ENCODE measurements at places on chromosomes 12 and 14.

DNA sequence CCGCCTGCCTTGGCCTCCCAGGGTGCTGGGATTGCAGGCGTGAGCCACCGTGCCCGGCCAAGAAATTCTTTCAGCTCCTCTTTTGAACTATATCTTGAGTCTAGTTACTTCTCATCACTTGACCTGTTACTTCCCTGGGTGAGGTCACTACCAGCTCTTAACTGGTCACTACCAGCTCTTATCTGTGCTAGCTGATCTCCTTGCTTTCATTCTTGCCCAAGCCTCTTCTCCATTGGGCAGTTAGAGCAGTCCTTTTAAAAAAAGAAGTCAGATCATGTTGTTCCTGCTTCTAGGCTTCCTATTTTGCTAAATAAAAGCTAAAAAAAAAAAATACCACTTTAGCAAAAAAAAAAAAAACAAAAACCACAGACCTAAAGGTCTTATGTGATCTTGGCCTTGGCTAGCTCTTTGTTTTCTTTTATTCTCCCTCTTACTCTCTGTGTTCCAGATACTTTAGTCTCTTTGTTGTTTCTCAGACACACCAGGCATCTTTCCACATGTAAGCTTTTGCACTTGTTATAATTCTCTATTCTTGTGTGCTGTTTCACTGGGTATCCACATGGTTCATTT lies 63.5 kb downstream of the RAD51B start:
- DNase-seq = no peak

DNA sequence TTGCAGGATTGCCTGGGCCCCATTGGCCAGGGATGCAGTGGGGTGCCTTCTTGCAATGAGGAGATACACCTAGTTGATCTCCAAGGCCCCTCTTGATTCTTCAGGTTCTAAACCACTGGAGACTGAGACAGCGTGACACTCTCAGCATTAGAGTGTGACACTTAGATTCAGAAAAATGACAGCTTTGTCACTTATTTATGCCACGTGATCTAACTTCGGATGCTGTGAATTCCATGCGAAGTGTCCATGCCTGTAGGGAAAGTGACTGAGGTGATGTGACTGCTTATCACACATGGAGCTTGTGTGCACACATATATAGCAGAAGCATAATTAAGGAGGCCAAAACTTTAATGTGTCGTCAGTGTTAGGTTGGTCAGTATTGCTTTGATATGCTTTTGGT lies 30.4 kb downstream of the FBXW8 start:
- DNase-seq = no peak

GRCh38 chr14:85442996-85443395 lies 86.9 kb upstream of the FLRT2 start:
- no peak for DNase-seq

- no peak for DNase-seq
Observed at GRCh38 chr12:20436316-20436715, 68.0 kb downstream of the PDE3A start.

GRCh38 chr14:69696633-69697557 lies 70.0 kb upstream of the SRSF5 start:
- no peak for DNase-seq

- no peak for DNase-seq
Observed at GRCh38 chr12:108815875-108816594, 41.3 kb downstream of the SSH1 start.

DNA sequence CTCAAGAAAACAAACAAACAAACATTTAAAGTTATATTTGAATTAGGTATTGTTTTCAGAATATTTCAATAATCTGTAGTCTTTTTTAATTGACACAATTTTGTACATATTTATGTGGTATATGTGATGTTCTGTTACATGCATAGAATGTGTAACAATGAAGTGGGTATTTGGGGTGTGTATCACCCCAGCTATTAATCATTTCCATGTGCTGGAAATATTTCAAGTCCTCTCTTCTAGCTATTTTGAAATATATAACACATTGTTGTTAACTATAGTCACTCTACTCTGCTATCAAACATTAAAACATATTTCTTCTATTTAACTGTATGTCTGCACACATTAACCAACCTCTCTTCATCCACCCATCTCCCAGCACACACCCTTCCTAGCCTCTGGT lies 32.0 kb upstream of the SIX1 start:
- no peak for DNase-seq

GRCh38 chr12:89326239-89327040 lies 25.9 kb downstream of the DUSP6 start:
- DNase-seq = no peak

DNA sequence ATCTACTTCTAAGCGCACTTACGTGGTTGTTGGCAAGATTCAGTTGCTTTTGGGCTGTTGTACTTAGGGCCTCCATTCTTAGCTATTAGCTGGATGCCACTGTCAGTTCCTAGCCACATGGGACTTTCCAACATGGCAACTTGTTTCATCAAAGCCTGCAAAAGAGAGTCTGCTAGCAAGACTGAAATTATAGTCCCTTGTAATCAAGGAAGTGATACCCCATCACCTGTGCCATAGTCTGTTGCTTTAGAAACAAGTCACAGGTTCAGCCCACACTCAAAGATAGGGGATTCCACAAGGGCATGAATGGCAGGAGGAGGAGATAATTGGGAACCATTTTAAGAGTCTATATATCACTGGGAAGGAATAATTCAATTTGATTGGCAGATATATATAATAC lies 27.1 kb upstream of the SLC17A8 start:
- no peak for DNase-seq

GRCh38 chr12:11807458-11807857 lies 158.0 kb downstream of the ETV6 start:
- DNase-seq = no peak

- no peak for DNase-seq
Observed at GRCh38 chr14:45140661-45141187, 5.0 kb downstream of the FANCM start.

GRCh38 chr12:7162691-7163114 lies 26.8 kb upstream of the PEX5 start:
- DNase-seq = peak; percentile 16

DNA sequence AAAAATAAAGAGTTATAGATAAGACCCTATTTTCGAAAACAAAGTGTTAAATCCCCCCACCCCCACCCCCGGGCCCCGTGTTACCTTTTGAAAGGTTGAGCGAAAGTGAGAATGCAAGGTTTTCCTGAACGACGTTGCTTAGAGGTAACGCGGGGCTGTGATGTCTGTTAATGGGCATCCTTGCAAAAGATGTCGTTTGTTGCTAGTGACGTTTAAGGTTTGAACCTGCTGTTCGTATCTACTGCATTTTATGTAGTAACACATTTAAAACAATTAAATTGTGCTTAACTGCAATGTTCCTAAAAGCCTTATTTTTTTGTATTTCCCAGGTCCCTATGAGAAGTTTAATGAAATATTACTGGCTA lies 1.2 kb downstream of the CPSF6 start:
- DNase-seq = peak; percentile 42

- DNase-seq = peak; percentile 17
Observed at GRCh38 chr12:51389302-51389999, 1.8 kb downstream of the GALNT6 start.

- DNase-seq = no peak
Observed at GRCh38 chr14:104641753-104642539, 37.4 kb upstream of the TMEM179 start.

GRCh38 chr12:64583771-64584421 lies 26.4 kb upstream of the RASSF3 start:
- no peak for DNase-seq

GRCh38 chr14:21454843-21455544 lies 929 bp downstream of the CHD8 start:
- DNase-seq = no peak

GRCh38 chr14:100748944-100749343 lies 22.3 kb downstream of the DLK1 start:
- DNase-seq = no peak

GRCh38 chr12:3252450-3252891 lies 175.3 kb downstream of the TSPAN9 start:
- DNase-seq = no peak

DNA sequence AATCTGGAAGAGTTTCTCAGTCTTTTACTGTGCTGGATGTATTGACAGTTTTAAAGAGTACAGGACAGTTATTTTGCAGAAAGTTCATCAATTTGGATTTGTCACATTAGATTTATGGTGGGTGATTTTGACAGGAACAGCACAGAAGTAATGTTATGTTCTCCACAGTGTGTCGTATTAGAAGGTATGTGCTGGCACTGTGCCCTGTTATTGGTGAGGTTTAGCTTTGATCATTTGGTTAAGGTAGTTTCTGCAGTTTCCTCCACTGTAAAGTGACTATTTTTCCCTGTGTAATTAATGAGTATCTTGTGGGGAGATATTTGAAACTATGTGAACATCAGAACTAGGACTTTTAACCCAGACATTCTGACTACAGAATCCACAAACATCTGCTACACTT lies 308.5 kb upstream of the TBX3 start:
- DNase-seq = no peak

GRCh38 chr12:10101648-10102220 lies 2.9 kb upstream of the CLEC1A start:
- no peak for DNase-seq

Data from CD8-positive, alpha-beta memory T cell (primary cell).